ENCODE measurements at places on chromosomes 1 and 21.
A peak's percentile ranks its signal among the peaks of the same experiment; 100 is the strongest.

DNA sequence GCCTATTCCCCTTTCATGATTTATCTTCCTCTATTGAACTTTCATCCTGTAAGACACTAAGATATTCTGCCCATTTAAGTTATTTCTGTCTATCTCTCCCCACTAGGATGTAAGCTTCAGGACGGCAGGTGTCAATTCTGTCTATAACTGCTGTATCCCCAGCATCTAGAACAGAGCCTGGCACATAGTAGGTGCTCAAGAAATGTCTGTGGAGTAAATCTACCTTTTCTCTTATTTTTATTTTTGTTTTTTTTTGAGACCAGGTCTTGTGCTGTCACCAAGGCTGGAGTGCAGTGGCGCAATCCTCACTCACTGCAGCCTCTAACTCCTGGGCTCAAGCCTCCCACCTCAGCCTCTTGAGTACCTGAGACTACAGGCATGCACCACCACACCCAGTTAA is 5.6 kb downstream of the CD52 start:
- no peak for DNase-seq

- no peak for DNase-seq
These were observed 94.6 kb downstream of the KCNJ15 start for GRCh38 chr21:38351176-38351959.

DNA sequence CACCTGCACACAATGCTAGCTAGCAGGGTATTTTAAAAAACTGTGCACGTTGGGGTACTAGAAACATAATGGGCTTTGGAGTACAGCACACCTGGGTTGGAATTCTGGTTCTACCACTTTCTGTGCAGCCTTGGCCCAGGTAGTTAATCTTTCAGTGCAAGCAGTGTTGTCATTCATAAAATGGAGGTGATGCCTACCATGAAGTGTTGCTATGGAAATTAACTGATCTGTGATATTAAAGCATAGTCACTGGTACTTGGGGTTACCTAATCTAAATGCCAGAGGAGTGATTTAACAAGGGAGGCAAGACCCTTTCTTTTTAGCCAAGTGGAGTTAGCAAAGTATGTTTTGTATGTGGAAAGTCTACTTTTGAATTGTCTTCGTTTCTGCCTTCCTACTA is 18.0 kb downstream of the ATP1B1 start:
- DNase-seq = no peak

DNA sequence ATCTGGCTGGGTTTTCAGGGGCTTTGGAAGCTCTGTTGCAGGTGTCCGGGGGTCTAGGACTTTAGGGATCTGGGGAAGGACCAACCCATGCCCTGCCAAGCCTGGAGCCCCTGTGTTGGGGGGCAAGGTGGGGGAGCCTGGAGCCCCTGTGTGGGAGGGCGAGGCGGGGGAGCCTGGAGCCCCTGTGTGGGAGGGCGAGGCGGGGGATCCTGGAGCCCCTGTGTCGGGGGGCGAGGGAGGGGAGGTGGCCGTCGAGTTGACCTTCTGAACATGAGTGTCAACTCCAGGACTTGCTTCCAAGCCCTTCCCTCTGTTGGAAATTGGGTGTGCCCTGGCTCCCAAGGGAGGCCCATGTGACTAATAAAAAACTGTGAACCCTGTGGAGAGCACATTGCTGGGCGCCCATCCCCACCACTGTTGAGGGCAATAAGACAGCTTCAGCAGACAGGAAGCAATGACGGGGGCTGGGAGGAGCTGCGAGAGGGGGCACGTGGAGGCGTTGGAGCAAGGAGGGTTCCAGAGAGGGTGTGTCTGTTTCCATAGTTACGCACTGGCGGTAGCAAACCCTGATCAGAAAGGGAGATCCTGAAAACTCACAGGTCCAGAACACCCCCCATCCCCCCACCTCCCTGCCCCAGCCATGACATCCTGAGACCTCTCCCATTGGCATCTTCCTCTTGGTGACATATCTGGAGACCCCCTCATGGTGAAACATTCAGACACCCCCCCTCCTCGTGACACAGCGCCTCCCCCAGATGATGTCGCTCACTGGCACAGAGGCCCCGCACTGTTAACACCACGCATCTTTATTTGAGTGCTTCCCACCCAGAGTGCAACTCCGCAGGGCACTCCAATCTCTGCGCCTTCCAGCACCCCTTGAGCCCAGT is 8.4 kb downstream of the MYBPH start:
- peak; percentile 24 for DNase-seq

DNA sequence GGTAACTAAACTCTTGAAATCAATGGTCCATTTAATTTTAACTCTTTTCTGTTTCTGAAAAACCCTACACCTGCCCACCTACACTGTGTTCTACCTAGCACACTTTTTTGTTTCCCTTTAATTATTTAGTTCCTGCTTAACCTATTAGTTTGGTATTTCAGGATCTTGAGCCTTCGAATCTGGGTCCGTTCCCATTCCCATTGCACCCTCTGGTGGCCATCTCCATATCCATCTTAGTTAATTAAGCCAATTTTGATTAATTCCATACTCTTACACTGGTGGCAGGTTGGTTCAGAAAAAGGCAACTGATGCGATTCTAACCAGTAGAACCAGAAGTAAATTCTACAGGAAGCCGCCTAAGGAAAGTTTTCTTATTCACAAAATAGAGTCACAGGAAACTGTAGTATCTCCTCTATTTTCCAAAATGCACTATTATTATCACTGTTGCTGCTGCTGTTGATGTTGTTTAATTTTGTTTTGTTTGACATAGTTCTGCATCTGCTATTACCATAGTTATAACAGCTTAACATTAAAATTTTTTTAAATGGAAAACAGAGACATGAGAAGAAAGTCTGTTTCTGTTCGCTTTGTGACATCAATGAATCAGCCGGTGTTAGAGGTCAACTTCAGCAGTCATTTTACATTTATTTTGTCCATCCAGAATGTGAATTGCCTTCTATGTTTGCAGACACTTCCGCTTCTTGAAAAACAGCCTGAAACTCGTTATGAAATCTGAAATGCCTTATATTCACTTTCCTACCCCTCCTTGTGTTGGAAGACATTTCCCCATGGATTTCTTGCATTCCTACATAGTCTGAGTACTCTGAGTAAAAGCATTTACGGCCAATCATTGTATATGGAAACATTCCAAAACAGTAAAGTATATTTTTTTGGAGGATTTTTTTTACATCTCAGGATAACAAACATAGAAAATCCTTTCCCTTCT is 115.5 kb upstream of the NCAM2 start:
- no peak for DNase-seq

DNA sequence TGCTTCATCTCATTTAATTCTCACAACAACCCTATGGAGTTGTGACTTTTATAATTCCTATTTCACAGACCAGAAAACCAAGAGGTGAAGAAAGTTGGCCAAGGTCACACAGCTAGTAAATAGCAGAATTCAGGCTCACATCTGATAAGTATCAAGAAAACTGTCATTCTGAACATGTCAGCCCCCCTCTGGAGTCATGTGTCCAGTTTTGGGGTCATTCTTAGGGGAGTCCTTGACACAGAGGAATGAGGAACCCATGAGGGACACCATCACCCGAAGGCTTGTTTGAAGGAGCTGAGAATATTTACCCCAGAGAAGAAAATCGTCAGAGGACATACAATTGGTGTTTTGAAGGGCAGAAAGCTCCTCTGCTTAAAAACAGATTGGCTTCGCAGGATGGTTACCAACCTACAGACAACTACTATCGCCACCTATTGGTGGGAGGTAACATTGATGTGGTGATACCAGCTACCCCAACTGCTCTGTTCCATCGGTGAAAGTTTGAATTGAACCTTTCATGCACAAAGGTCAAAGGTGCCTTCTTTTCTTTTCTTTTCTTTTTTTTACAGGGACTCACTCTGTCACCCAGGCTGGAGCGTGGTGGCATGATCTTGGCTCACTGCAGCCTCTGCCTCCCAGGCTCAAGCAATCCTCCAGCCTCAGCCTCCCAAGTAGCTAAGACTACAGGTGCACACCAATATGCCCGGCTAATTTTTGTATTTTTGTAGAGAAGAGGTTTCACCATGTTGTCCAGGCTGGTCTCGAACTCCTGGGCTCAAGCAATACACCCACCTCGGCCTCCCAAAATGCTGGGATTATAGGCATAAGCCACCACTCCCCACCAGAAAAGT is 31.3 kb downstream of the NCMAP start:
- peak; percentile 75 for DNase-seq

DNA sequence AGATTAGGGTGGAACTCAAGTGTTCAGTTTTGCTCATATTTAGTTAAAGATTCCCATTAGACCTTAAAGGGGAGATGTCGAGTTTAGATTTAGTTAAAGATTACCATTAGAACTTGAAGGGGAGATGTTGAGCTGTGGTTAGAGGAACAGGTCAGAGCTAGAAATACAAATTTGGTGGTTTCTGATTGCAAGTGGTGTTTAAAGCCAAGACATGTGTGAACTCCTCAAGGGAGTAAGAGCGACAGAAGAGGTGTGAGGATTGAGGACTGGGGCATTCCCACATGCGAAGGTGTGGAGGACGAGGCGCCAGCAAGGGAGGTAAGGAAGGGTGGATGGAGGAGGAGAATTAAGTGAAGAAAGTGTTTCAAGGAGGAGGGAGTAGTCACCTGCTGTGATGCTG is 168.6 kb downstream of the IER5 start:
- DNase-seq = no peak

GRCh38 chr1:197178998-197179397 is 32.5 kb upstream of the ASPM start:
- no peak for DNase-seq

DNA sequence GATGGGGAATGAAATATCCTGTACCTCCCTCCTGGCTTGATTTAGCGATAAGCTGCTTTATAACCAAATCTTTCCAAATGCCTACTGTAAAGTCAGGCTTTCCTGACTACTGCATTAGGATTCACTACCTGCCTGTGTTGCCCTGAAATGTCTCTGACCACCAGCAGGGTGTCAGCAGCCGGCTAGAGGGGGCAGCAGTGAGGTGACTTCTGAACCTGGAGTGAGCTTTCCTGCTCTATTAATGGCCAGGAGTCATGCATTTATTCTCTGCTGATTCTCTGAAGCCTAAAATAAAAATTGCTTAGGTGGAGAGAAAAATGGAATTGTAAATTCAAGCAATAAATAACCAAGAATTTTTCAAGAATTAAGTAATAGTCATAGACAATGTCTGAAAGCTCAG is 2.5 kb downstream of the BACE2 start:
- DNase-seq = peak; percentile 53

DNA sequence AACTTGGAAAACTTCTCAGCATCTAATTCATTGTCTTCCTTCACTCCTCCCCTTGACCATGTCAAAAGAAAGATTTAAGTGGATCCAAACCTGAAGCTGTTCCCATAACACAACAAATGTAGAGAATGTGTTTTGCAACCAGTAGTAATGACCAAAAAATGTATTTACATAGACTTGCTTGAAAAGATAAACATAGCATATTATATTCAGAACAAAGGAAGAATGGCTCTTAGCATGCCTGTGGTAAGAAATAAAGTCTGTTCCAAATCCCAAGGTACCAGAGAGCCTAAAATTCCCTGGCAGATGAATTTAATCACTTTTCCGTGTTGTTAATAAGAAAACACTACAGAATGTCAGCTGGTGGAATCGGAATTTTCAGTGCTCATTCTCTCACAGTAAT is 36.8 kb downstream of the FMO3 start:
- no peak for DNase-seq

DNA sequence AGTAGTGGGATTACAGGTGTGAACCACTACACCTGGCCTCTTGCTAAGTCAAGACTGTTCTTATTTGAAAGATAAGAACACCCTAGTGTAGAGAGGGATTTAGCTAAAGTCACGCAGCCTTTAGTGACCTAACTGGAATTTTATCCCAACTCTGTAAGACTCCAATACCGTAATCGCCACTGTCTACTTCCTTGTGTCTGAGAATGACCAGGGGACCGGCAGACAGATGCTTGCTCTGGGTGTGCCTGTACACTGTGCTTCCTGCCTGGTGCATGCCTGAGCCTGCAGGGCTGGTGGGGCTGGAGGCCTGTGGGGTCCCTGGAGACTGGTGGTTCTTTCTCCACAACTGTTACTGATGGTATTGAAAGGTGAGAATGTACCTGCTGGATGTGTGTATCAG is 15.3 kb downstream of the MFSD2A start:
- DNase-seq = no peak

DNA sequence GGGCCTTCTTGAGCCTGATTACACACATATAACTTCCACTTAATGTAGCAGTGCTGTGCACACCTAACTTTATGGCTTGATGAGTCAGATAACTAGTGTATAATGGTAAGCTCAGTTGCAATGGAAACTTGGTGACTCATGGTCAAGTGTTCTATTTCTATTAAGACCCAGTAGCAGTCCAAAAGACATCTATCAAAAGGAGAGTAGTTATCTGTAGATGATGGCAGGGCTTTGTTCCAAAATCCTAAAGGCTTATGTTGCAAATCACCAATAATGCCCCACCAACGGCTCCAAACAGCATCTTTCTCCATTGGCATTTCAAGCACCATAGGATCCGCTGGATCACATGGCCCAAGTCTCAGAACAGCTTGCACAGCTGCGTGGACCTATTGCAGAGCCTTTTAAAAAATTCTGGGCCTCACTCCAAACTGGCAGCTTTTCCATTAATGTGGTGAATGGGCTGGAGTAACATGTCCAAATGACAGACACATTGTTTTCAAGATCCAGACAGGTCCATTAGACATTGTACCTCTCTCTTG is 566.8 kb upstream of the USP24 start:
- no peak for DNase-seq

DNA sequence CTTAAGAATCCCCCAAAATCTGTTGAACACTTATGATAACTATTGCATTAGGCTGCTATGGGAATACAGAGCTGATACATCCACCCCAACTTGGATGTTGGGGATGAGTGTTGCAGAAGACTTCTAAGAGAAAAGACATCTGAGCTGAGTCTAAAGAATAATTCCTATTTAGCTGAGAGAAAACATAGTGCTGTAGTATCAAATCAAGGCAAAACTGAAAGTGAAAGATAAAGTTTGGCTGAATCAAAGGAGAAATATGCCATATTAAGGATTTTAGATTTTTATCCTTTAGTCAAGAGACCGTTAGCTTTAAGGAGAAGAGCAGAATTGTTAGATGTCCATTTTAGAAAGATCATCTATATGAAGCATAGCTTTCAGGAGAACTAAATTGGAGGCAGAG is 726.9 kb upstream of the PTBP2 start:
- DNase-seq = no peak

DNA sequence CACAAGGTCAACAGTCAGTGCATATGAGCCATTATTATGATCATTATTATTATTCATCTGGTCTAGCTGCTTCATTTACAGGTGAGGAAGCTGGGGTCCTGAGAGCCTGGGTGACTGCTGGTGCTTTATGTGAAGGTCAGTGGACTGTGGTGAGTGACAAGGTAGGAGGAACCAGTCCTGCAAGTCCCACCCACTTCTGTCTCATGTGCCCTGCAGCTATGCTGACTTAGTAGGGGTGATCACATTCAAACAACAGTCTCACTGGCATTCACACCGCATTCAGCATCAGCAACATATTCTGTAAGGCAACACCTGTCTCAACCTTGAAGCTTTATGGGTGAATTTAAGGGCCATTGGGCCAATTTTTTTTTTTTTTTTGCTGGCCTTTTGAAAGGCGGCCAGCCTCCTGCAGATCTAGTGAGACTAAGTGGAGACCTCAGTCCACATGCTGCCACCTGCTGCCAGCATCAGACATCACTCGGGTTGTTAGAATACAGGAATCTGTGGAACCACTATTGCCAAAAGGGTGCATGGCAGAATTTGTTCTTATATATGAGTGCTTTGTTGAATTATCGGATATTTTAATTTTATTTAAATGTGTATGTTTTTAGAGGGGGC is 59.9 kb upstream of the CACNA1E start:
- peak; percentile 77 for DNase-seq
